ENCODE measurements at places on chromosomes 1 and 21.

- DNase-seq, result no peak
Measured at GRCh38 chr1:160666079-160666442, 19.2 kb upstream of the SLAMF1 start.

GRCh38 chr1:212482006-212482636 is 49.4 kb downstream of the NENF start:
- no peak for DNase-seq

GRCh38 chr1:199319341-199319740 is 680.5 kb downstream of the PTPRC start:
- no peak for DNase-seq

DNA sequence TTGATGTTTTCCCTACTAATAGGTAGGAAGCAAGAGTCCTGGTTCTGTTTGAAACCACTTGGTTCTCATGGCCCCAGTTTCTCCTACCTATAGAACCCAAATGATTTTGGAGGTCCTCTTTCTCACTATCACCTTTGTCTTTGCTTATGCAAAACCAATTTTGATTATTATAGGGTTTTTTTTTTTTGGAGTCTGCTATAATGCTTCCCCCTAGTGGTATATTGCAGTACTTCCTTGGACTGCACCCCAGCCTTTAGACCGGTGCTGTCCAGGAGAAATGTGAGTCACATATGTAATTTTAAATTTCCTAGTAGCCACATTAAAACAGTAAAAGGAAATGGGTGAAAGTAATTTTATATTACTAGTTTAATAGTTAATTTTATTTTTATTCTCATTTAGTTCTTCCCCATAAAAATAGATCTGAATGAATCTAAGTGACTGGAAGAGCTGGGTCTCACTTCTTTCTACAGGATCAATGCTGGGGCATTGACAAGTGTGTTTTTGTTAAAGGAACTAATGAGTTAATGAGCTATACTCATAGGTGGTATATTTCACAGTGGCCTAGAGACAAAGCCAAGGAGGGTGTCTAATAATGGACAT is 10.6 kb downstream of the FCMR start:
- no peak for DNase-seq

GRCh38 chr1:245383396-245384330 is 228.9 kb downstream of the KIF26B start:
- no peak for DNase-seq

DNA sequence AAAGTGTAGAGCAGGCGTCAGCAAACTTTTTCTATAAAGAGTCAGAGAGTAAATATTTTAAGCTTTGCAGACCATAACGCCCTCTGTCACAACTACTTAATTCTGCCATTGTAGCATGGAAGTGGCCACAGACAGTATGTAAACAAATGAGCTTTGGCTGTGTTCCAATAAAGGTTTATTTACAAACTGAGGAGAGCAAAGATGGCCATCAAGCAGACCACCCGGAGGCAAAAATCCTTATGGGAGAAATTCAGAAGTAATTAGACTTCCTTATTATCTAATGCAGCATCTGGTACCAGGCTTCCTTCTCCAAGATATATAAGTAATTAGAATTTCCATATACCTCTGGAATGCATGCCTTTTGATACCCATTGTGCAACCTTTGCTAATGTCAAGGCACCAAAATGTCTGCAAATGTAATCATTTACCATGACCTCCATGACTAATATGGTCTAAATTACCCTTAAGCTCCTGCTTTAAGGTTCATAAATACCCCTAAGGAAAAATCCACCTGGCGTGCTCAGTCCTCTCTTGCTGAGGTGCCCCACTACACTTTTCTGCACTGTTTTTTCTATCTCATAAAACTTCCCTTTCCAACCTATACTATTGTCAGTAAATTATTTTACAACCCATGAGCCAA is 377.8 kb downstream of the MATN1 start:
- DNase-seq, result no peak

GRCh38 chr1:40273547-40274166 is 15.6 kb downstream of the ZMPSTE24 start:
- DNase-seq, result no peak

GRCh38 chr1:34786521-34787325 is 5.7 kb downstream of the GJB3 start:
- DNase-seq, result peak; percentile 12

DNA sequence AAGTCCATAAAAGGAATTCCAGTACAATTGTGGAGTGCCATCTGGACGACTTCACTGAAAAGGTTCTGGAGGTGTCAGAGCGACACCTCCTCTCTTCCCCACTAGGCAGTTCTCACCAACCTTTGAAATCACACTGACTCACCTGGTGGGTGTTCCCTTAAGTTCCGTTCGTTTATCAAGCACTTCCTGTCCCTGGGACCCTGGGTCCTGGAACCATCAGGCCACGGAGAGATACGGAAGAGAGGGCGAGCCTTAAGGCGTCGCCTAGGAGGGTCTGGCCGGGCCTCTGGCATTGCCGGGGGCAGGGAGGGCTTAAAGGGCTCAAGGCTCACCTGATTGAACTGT is 317 bp downstream of the SPAG17 start:
- no peak for DNase-seq

- DNase-seq, result no peak
Measured at GRCh38 chr1:201420608-201421002, 925 bp downstream of the TNNI1 start.

- DNase-seq, result peak; percentile 55
Measured at GRCh38 chr1:159800177-159800930, 1.8 kb upstream of the FCRL6 start.

GRCh38 chr1:66575739-66576138 is 41.8 kb downstream of the SGIP1 start:
- DNase-seq, result peak; percentile 61

DNA sequence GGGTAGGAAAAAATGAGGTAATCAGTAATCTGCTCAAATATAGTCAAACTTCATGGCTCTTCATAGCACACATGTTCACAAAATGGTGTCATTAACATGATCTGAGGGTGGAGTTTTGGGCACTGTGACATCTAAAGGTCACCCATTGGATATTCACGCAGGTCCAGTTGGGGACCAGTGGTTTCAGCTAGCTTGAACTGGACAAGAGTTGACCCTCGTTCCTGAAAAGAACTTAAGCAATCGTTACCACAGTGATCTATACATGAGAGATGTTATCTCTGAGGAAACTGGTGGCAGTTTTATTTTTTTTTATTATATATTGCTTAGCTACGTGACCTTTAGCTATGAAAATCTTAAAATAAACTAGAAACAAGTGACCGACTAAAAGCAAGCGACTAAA is 3.0 kb upstream of the OR2C3 start:
- no peak for DNase-seq

DNA sequence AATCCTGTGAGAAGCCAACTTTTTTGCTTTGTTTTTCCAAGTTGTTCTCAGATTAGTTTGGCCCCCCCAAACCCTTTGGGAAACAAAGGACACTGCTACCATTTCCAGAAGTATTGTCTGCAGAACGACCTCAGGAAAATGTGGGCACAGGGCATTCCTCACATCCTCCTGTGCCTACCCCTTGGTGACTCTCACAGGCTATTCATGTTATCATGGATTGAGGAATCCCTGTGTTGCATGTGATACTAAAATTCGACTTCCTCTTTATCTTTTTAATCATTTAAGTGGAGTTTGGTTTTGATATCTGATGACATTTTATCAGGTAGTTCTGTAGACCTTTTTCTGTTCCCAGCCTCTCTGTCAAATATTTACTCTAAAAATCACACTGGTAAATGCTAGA is 184.5 kb downstream of the FASLG start:
- no peak for DNase-seq

- DNase-seq, result no peak
Measured at GRCh38 chr1:113003751-113004690, 48.0 kb upstream of the SLC16A1 start.

- DNase-seq, result no peak
Measured at GRCh38 chr1:71980556-71980955, 301.8 kb downstream of the NEGR1 start.

GRCh38 chr1:201504799-201505502 is 2.0 kb downstream of the CSRP1 start:
- DNase-seq, result no peak

DNA sequence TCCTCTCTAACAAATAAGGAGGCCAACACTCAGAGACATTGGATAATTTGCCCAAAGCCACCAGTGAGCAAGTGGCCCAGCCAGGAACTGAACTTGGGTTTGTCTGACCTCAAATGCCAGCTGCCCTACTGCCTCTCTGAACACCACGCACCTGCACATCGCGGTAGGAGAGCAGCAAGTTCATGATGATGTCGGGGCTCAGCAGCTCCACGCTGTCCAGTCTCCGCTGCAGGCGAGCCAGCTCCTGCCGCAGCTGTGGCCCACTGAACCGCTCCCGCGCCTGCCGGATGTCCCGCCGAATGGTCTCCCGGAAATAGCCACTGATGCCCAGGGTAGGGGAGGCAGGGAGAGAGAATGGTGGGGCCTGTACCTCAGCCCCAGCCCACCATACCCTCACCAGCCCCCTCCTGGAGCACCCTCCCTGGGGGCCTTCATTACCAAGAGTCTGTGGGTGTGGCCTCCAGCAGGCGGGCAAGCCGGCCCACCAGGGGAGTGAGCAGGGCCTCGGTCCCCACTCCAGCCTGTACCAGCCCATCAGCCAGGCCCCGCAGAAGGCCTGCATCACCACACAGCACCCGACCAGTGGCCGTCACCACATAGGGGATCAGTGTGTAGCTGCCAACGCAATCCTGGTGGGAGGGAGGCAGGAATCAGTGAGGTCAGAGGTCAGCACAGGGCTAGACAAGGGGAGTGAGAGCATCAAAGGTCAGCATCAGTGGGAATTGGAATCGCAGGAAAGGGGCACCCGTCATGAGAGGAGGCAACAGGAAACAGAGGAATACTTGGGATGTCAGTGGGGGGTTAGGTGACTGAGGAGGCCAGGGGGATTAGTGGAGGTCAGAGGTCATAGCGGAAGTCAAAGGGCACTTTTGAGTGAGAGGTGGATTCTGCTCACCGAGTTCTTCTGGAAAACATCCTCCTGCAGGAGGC is 2.7 kb downstream of the MAP3K6 start:
- DNase-seq, result no peak

GRCh38 chr1:228413241-228414010 is 3.2 kb downstream of the TRIM17 start:
- no peak for DNase-seq

- DNase-seq, result peak; percentile 42
Measured at GRCh38 chr1:93847811-93848288, 31.2 kb downstream of the DNTTIP2 start.

GRCh38 chr1:184596950-184597645 is 157.6 kb downstream of the EDEM3 start:
- DNase-seq, result no peak

GRCh38 chr1:204080163-204080903 is 7.4 kb downstream of the SOX13 start:
- peak; percentile 97 for DNase-seq

GRCh38 chr1:11070876-11071275 is 11.1 kb upstream of the SRM start:
- no peak for DNase-seq

- no peak for DNase-seq
Measured at GRCh38 chr1:20210736-20211460, 24.6 kb upstream of the PLA2G2C start.

All from NCI-H2107 (cell line).